CD4-positive, alpha-beta T cell treated with Interferon gamma for 1 hour (primary cell): ENCODE measurements at places on chromosomes 7 and 10.
A peak's percentile ranks its signal among the peaks of the same experiment; 100 is the strongest.

DNA sequence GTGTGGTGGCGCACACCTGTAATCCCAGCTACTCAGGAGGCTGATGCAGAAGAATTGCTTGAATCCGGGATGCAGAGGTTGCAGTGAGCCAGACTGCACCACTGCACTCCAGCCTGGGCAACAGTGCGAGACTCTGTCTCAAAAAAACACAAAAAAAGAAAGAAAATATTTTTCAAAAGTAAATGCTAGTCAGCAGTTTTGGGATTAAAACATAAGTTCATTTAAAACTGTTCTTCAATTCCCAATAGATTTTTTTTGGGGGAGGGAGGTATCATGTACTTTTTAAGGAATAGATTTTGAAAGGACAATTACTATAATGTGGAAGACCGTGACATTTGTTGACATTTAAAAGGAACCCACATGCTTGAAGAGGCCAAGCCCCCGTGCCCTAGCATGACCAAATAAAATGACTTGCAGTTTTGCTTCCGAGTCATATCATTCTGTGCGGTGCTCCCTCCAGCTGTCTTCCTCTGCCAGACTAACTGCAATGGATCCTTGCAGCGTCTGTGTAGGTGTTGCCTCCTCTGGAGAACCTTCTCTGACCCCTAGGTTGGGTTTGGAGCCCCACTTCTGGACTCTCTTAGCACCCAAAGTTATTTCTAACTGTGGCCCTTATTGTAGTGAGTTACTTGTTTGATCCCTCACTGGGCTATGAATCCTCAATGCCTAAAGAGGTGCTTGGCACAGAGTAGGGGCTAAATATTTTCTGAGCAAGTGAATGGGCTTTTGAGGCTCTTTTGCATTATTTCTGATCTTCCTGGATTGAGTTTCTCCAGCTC, 17.4 kb upstream of the HPS1 start:
- no peak for DNase-seq

DNA sequence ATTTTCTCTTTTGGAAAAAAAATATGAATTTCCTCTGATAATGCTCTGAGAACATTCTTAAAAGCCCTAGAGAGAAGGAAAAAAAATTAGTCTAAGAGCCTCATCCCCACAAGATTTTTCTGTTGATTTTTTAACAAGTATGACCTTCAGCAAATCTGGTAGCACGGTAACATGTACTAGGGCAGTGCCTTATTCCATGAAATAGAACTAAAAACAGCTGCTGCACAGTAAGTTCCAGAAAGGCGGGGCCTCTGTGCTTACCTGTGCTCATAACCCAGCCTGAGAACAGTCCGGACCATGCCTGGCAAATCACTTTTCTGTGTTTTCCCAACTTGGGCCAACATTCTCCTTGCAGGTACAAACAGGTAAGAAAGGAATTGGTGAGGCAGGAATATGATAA, 519.1 kb upstream of the AKR1E2 start:
- no peak for DNase-seq

DNA sequence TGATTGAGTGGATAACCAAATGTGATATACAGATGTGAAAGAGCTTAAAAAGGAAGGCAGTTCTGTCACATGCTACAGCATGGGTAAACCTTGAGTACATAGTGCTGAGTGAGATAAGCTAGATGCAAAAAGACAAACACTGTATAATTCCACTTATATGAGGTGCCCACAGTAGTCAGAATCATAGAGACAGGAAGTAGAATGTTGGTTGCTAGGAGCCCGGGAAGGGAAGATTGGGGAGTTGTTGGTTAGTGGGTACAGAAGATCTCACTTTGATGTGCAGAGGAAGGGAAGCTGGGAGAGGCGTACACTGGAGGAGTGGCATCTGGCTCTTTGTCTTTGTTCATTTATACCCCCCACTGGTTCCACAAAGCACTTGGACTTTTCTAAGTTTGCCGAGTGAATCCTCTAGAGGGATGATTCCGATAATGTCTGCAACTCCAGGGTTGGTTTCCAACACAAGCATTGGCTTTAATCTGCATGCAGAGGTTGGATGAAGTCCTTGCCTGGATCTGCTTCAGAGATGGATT, 39.5 kb downstream of the TSPAN14 start:
- no peak for DNase-seq

DNA sequence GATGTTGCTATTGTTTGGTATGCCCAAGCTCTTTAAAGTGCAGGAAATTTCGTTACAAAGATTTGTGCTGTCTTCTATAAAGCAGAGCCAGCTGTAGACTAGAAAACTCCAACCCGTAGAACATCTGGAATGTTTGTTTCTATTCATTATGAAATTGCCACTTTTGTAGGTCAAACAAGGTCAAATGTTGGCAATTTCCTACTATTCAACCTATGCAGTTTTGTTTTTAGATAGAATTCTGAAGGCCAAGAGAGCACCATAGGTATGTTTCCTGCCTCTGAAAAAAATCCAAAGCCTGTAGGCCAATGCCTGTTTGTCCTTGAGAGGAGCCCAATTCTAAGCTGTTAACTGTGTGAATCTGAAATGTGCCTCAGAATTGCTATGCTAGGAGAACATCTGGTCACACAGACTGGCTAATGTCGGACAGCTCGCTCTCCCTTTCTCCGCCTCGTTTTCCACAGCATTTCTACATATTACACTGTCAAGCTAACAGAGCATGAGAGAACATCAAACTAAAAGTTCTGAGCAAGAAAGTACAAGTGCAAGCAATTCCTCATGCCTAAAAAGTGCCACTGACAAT, 267.2 kb upstream of the LRGUK start:
- no peak for DNase-seq

GRCh38 chr7:100126239-100126930, 382 bp upstream of the MBLAC1 start:
- no peak for DNase-seq

DNA sequence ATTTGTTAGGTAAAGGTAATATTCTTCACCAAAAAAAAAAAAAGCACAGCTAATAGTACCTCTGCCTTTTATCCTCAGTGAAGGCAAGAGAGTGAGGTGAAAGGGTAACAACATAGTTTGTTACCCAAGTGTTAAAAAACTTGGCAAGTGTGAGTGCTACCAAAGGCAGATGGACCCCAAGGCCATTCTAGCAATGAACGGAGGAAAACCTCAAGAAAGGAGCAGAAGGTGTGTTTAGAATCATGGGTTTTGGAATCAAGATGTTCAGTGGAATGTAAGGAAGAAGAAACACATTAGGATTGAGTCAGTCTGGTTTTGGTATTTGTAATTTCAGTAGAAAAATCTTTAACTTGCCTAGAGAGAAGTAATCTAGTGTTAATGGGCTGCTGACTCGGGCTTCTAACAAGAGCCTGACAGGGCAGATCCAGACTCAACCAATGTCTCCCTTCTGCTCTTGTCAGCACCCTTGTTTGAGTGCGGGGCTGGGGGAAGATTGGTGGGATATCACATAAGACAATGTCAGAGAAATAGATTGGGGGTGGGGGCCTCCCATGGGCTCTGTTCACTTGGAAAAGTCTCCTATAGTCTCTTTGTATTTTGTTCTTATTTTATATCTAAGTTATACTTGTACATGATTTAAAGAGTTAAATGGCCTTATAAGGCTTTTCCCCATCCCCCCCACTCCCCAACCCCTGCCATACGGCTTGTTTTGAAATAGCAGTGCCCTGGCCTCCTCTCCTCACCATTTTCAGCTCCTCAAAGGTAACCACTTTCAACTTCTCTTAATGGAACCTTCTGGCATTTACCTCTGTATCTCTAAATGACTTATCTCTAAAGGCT, 44.4 kb downstream of the SCD start:
- no peak for DNase-seq

DNA sequence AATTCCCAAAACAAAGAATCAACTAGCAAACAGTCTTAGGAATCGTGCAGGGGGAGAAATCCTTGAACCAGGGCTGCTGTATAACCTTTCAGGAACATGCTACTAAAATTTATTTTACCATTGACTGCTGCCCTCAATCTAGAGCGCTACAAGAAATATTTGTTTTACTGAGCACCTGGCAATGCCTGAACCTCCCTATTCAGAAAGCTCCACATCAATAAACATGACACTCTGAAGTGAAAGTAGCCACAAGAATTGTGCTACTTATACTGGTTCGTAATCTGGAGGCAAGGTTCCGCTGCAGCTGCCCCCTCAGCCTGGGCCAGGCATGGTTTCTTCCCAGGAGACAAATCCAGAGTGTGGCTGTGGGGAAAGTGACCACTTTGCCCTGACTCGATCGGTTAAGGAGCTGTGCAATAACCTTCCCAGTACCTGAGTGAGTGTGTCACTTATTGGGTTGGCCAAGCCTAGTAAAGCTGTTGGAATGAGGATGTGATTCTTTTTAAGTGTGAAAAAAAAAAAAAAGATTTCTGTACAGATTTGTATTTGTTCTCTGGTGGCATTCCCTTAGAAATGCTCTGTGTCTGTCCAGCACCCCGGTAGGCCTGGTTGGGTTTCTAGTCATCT, 7.7 kb downstream of the VWA2 start:
- DNase-seq = no peak

GRCh38 chr10:75137533-75138438, 26.3 kb downstream of the SAMD8 start:
- DNase-seq = no peak

GRCh38 chr7:73703757-73704639, 15.5 kb downstream of the STX1A start:
- peak; percentile 28 for DNase-seq

DNA sequence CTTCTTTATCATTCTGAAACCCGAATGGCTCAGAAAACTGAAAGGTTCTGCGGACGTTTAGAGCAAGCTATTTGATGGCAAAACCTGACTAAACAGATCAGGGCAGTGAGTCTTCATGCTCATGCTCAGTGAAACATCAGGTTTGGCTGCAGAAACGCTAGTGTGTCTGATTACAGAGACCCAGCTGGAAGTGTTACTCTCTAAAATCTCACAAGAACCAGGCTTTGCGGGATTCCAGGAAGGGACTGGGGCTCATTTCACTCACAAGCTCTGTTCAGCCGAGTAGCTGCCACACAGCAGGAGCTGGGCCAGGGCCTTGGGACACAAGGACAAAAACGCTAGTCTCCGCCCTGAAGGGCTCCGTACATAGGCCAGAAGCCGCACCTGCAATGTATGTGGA, 2.9 kb downstream of the PITRM1 start:
- no peak for DNase-seq

DNA sequence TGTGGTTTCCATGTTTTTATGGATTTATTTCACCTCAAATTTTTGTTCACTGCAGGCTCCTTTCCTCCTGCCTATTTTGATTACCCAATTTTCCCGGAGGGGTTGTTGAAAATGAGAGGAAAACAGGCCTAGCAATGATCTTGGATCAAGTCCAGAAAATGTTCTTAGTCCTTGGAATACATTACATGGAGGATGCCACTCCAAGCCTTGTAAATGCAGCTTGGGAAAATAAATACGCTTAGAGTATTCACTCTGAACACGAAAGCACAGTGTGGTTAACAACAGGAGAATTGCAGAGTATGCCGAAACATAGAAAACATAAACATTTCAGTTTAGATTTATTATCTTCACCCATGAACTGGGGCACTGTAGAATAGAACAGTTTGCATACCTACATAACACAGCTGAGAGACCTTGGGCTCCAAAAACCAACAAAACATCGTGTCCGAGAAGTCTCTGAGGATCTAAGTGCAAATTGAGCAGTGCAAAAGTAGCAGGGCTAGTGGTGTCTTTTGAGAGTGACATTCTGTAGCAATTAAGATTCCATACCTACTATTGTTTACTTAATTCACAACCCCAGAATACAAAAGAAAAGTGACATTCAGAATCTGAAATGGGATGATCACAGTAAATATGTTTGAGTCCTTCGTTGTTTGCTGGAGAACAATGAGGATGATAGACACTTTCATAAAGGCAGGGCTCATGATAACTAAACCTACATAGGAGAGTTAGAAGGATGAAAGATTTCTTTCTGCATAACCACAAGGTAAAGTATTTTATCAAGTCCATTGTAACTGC, 7.6 kb upstream of the CD36 start:
- DNase-seq = no peak

GRCh38 chr7:41205600-41205999, 497.3 kb downstream of the INHBA start:
- DNase-seq = no peak

DNA sequence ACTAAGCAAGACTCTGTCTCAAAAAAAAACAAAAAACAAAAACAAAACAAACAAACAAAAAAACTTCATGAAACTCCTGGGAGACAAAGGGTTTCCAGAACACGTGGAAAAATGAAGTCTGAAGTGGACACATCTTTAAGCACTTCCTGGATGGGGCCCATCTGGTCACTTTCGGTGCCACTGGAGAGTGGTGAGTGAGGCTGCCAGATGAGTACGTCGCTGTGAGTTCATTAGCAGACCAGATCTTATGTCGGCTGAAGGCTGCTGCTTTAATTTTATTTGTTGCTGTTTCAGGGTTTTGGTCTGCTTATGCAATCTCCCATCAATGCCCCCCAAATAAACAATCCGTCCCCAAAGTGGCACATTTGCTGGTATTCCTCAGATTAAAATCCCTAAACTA, 64.4 kb downstream of the NPTX2 start:
- no peak for DNase-seq

- no peak for DNase-seq
These were observed 26.5 kb upstream of the GSAP start for GRCh38 chr7:77442636-77443035.
